Frontal cortex (tissue), 4 donors: ENCODE measurements at places on chromosomes 6 and 20. TPM values are rescaled to one million over a fixed set of nuclear protein-coding genes. Genes with fewer than 3 reads are reported as not detected.

The KIF25 gene
- 0.41 TPM for total RNA-seq

The ID1 gene
- 46.1 TPM for total RNA-seq

The E2F3 gene
- 4.1 TPM for total RNA-seq

The SEMG1 gene
- not detected for total RNA-seq

The GRM1 gene
- total RNA-seq, result 14.3 TPM

The CRISP2 gene
- 0.82 TPM for total RNA-seq

The COL9A1 gene
- 3.3 TPM for total RNA-seq

The TRIM40 gene
- not detected for total RNA-seq

The ADGB gene
- under 0.01 TPM for total RNA-seq

GRCh38 chr6:27728442-27728841 lies 183.8 kb downstream of the OR2B2 start:
- no peak for DNase-seq

DNA sequence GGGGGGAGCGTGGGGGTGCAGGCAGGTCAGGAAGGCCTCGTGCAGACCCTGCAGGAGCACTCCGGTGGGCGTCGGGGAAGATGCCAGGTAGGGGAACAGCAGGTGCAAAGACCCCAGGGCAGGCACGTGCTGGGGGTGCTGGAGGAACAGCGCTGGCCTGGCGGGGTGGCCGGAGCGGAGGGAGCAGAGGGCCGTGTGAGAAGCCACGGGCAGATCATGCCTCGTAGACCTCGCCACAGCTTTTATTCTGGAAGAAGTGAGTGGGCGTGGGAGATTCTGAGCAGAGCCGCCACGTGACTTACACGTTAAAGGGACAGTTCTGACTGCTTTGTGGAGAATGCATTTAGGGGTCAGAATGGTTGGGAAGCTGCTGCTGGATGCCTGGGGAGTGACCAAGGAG lies 9.3 kb downstream of the NTSR1 start:
- no peak for DNase-seq

DNA sequence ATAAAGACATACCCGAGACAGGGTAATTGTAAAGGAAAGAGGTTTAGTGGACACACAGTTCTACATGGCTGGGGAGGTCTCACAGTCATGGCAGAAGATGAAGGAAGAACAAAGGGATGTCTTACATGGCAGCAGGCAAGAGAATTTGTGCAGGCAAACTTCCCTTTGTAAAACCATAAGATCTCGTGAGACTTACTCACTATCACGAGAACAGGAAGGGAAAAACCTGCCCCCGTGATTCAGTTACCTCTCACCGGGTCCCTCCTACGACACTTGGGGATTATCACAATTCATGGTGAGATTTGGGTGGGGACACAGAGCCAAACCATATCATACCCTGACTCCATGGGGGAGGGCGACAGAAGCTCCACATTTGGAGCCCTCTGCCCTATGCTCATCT lies 7.4 kb upstream of the VAPB start:
- DNase-seq, result no peak

GRCh38 chr20:57947421-57948179 lies 237.8 kb upstream of the PMEPA1 start:
- no peak for DNase-seq

- DNase-seq, result no peak
Measured at GRCh38 chr6:161191007-161191406, 82.9 kb downstream of the AGPAT4 start.

- DNase-seq, result peak; percentile 98
Measured at GRCh38 chr20:57709823-57710799, at the start of gene PMEPA1. PMEPA1 (minus strand) TSS chr20:57710015; CDS start chr20:57709582, 433 bp downstream.

DNA sequence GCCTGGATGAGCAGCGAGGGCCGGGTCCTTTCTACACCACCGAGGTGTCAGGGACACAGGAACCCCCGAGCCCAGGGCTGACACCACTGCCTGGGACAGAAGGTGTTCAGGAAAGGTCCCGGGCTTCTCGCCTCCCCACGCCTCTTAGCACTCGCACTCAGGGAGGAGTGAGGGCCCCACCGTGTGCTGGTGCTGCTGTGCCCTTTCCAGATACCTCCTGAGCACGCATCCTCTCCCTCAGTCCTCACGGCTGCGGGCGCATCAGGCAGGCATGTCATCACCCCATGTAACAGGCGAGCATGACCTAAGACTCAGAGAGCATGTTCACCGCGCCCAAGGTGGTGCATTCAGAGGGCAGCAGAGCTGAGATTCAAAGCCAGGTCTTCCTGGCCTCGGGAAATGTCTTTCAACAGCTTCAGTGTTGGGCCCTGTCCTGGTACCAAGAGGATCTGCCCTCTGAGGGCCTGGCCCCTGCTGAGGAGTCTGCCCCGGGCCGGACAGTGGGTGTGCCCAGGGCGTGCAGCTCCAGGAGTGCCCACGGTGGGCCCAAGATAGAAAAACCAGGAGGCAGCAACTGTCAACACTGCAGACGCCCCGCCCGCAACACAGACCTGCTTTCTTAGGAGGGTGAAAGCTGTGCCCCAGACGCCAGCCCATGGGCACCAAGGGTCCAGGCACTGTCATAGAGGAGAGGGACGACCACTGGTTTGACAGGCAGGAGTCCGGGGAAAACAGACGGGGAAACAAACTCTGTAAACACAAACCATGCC lies 29.2 kb downstream of the TGM2 start:
- no peak for DNase-seq

DNA sequence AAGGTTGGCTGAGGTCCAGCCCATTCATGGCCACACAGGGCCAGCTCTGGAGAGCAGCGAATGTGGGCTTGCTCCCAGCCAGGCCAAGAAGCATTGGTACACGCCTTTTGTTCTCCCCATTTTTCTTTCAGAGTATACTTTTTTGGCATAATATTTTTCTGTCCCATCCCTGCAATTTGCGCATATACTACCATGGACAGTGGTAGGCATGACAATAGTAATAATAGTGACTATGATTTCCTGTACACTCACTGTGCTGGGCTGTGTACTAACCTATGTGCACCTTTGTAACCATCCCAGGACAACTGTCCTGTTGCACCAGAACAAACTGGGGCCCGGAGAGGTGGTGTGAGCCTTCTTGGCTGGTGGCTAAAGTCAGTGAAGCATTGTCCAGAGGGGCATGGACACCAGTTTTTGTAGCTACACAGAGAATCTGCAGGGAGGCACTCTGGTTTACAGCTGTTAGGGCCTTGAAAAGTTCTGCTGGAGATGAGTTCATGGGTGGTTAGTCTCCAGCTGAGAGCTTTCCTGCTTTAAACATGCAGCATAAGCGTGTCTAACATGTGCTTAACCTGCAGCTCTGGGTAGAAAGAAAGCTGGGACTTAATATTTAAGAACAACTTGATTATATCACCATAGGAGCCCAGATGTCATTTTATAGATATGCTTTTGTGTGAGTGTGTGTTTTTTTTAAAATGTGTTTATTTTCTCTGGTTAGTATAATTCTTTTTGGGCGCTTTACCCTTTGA lies 38.2 kb downstream of the DTD1 start:
- no peak for DNase-seq

- no peak for DNase-seq
Measured at GRCh38 chr20:46739431-46740213, 30.2 kb downstream of the SLC2A10 start.

GRCh38 chr20:38046572-38046971 lies 13.0 kb downstream of the RPRD1B start:
- no peak for DNase-seq

DNA sequence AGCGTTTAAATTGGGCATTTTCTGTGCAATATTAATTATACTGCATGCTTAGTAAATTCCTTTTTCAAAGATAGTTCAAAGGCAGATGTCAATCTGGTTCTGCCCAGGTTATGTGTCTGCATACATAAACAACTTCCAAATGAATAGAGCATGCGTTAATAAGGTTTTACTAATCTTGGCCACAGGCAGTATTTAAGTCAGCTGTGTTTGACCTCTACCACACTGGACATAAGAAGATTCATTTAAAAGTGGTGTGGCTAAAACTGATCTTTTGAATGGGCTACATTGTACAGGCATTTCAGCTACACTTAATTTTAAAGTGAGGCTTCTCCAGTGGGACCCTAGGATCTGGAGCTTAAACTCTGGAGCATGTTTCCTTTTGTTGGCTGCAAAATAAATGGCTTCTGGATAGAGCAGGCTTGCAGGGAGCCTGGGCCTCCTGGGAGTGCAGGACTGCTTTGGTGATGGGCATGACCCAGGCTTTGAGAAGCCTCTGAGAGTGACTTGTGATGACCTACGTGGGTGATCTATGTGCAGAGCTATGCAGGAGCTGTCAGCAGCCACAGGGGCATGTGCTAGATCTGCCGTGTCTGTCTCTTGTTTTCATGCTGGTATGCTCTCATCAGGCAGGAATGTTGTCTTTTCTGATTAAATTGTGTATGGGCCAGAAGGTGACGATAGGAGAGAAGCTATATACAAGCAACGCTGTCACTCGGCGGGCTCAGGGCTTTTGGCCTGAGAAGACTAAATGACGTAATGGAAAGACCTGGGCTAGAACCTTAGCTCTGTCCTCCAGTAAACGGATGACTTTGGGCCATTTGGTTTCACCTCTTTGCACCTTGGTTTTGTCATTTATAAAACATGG lies 331.2 kb downstream of the QKI start:
- no peak for DNase-seq

DNA sequence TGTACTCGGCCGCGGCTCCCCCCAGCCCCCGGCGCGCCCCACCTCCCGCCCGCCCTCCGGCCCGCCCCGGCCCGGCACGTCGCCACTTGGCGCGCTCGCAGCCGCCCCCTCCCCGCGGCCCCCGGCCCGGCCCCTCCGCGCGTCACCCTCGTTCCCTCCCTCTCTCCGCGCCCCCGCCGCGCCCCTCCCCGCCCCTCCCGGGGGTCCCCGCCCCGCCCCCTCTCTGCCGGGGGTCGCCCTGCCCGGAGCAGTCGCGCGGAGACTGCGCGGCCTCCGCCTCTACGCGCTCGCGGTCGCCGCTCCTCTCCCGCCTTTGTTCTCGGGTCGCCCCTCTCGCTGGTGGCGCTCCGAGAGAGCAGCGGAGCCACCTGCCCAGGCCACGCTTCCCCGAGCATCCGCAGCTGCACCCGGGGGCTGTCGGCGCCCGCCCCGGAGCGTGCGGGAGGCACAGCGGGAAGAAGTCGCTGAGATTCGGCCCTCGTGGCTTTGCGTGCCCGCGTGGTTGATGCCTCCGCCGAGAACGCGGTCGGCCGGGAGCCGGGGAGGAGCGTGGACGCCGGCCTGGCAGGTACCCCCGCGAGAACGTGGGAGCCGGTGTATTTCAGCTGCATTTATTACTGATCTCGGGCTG lies at the start of gene PHF10:
Gene PHF10 (minus strand): TSS at position 7 of the 631 bp plus-strand sequence. CDS start 569 bp downstream, outside the sequence.
- DNase-seq, result peak; percentile 86

- DNase-seq, result no peak
Measured at GRCh38 chr20:33178726-33179125, 10.8 kb downstream of the BPIFA2 start.

DNA sequence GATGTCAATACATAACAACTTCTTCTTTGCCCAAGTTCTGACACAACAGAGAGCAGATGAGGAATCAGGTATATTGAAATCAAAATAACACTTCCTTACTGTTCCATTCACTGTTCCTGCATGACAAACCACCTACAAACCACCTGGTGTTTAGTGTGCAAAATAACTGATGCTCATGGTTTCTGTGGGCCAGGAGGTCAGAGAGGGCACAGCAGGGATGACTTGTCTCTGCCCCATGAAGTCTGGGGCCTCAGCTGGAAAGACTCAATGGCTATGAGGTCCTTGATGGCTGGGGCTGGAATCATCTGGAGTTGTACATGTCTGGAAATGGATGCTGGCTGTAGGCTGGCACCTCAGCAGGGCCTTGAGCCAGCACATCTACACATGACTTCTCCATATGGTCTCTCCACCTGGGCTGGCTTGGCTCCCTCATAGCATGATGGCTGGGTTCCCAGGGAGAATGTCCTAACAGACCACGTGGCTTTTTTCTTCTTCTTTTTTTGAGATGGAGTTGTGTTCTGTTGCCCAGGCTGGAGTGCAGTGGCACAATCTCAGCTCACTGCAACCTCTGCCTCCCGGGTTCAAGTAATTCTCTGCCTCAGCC lies 7.4 kb upstream of the COX4I2 start:
- no peak for DNase-seq

DNA sequence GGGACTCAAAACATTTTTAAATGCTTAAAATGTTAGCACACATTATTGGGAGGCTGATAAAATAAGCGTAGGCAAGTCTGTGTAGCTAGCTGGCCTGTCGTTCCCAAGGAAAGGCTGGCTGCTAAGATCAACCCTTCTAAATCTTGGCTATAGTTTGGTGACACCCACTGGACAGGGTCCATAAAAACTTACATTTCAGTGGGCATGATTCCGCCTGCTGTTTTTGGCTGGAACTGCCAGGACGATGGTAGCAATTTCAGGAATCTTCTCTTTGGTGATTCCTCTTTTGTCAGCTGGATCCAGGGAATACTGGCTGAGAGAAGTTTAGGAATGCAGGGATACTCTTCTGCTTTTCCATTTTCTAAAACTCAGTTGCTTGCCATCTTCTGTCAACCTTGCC lies 162.2 kb downstream of the NKAIN2 start:
- no peak for DNase-seq

- no peak for DNase-seq
Measured at GRCh38 chr6:166194914-166195859, 27.5 kb upstream of the TBXT start.

DNA sequence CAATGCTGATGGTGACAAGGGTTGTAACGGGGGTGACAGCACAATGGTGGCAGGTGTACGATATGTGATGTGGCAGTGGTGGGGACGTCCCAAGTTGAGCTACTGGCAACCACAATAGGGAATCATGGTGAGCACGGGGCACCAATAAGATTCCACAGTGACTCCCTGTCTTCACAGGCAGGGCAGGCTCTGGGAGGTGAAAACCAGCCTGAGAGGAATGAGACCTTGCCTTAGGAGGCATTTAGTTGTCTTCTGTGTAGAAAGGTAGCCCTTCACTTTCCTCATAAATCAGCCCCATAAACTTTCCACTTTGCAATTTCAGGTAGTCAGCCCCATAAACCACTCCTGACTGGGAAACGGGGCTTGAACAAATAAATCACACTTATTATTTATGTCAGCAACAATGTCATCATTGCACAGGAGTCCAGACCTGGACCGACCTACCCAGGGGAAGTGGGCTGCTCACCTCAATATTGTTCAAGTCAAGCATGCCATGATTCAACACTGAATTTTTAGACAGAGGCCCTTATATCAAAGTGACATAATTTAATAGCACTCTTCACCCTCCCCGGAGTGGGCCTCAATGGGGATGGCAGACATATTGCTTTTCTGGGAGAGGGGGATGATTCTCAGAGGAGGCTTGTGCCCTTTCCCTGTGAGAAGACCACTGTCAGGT lies 150.8 kb downstream of the CDC5L start:
- no peak for DNase-seq

GRCh38 chr6:155847711-155848110 lies 392.1 kb upstream of the NOX3 start:
- no peak for DNase-seq

DNA sequence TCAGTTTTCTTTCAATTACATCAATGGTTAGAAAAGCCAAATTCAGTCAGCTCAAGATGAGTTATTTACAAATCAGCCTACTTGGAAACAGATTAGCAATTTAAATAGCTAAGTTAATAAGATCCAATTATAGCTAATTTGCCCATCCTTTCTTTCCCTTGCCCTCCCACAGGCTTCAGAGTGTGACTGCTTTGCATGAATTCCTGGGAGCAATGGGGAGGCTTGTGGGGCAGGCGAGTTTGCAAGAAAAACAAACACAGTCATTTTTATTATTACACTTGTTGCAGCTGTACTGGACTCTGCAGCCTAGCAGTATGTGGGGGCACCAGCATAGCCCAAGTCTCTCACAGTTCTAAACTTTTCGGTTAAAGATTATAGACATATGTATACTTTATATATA lies 219.0 kb downstream of the NKAIN2 start:
- no peak for DNase-seq
